Astrocyte of the spinal cord (primary cell): ENCODE measurements at places on chromosomes 6 and 20.

DNA sequence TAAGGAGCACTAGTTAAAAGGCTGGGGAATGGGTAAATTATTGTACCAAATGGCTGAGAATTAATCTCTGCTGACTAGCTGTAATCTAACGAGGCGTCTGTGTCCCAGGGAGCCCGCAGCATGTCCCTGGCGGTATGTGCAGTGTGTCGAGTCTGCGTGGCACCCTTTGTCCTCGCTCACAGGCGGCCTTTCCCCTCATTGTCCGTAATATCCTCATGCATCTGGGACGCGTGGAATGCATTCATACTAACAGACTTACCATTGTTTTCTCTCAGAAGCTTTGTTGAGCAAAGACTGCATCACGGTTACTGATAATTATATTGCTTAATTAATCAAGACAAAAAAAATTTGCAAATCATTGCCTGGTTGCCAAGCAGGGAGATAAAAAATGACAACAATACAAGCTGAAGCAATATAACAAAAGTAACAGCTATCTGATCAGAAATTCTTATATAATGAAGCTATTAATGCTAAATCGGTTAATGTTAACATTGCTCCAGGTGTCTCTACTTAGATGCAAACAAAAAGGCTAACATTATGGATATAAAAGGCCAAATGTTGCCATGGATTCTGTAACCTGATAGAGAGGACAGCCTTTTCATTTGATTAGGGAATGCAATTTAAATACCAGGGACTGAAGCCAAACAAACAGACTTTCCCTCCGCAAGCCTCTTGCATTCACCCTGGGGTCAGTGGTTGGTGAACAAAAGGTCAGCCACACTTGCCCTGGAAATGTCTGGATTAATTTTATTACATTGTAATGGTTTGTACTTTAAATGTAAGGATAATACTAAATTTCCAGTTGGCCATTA lies 124.8 kb downstream of the INSM1 start:
- no peak for DNase-seq

- DNase-seq = no peak
These were observed 119.8 kb downstream of the BTBD3 start for GRCh38 chr20:12037521-12037920.

- no peak for DNase-seq
These were observed 14.5 kb upstream of the SEC63 start for GRCh38 chr6:107972413-107973096.

DNA sequence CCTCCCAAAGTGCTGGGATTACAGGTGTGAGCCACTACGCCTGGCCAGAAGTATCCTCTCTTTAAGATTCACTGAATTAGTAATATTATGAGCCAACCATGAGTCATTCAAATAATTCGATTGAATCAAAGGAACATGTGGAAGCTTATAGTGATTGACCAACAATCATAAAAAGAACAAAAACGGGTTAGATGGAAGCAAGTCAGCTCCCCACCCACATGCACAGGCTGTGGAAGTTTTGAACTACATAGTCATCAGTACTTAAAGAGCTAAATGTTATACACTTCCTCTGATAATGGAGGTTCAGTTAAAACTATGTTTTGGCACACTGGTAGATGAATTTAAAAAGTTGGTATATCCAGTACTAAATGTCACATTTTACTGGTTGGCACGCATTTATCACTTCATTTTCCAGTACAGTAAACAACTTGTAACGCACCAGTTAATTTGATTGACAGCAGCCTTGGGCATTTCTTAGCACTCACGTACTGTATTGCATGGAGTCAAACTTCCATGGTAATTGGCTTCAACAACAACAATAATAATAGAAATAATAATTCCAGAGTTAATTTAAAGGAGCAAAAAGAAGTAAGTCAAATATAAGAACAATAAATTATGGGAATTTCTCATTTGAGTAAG lies 1107.3 kb upstream of the MAP3K7 start:
- peak; percentile 18 for DNase-seq

DNA sequence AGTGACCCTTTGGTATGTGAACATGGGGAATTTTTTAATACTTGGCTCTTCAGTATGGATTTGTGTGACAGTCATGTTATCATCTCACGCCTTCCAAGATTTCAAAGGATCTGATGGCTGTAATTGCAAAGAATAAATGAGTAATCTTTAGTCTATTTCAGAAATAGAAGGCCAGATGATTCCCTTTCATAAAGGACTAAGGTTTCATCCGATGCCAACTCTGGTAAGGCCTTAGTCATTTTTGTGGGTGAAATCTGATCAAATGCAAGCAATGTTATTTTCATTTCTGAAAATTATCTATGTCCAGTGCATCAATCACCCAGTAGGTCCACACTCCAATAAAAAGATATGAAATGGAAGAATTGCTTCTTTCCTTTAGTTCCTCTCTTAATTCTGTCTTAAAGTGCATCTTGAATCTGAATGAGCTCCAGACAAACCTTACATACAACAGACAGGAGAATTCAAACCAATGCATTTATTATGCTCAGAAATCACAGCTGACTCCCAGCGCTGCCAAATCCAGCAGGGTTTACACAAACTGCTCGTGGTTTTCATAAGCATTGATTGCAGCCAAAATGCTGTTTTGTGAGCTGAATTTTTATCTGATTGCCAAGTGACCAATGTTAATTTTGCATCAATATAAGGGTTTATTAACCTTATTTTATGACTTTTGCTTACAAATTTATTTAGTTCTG lies 565.2 kb upstream of the MARCKS start:
- peak; percentile 50 for DNase-seq

DNA sequence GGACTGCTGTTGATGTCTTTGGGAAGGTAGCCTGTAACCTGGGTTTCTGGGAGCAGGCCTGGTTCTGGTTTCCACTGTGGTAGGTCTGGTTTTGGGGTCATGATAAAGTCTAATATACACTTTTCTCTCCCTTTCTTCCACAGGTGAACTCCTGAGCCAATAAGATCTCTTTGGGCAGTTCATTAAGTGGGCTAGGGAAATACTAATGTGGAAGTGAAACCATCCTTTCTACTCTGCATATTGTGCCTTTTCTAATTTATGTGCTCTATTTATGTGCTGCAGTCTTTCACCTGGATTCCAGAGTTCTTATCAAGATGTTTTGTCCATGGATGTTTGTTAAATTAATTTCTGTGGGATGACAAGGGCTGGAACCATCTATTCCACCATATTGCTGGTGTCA lies 165.7 kb upstream of the PTPRK start:
- no peak for DNase-seq

GRCh38 chr6:144899161-144899560 lies 614.0 kb downstream of the UTRN start:
- peak; percentile 43 for DNase-seq

GRCh38 chr20:37523911-37524700 lies 3.1 kb downstream of the NNAT start:
- no peak for DNase-seq

- DNase-seq = no peak
These were observed 53.7 kb downstream of the WDR27 start for GRCh38 chr6:169648092-169648491.

- no peak for DNase-seq
These were observed 14.7 kb downstream of the UCKL1 start for GRCh38 chr20:63941282-63942081.

DNA sequence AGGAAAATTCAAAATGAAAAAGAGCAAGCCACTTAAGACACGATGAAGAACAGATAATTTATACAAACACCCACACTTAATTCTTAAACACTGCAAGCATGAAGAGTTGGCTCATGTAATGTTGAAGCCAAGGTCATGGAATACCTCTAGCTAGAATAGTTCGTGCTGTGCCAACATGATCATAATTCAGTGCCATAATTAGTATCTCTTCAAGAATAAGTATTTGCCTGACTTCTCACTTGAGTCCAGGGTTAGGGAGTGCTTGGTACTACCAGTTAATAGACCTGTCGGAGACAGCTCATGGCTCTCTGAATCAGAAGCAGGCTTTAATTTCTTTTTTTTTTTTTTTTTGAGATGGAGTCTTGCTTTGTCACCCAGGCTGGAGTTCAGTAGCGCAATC lies 206.3 kb downstream of the UNC5CL start:
- no peak for DNase-seq

DNA sequence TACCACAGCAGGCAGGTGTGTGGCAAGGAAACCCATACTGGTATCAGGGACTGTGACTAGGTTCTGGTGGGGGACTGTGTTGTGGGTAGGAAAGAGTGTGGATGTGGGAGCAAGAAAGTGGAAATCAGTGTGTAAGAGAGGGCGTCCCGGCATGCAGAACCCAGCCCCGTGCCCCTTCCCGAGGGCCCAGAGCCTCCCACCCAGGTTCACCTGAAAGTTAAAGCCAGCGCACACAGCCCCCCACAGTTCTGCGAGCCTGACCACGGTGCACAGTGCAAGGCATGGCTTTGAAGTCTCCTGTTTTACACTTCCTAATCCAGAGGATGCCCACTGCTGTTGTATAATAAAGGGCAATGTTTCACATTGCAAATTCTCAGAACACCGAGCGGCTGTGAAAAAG lies 22.7 kb downstream of the MAFB start:
- no peak for DNase-seq

DNA sequence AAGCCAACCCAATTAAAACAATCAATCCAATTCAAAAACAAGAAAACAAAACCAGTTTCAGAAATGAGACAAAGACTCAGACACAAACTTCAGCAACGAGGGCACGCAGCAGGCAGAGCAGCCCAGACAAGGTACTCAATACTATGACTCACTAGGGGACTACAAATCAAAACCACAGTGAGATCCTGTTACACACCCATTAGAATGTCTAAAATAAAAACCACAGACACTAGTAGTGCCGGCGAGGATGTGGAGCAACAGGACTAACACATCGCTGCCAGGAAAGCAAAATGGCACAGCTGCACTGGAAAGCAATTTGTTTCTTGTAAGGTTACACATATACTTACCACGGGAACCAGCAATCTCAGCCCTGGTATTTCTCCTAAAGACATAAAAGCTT lies 28.4 kb upstream of the MAS1L start:
- DNase-seq = peak; percentile 87

DNA sequence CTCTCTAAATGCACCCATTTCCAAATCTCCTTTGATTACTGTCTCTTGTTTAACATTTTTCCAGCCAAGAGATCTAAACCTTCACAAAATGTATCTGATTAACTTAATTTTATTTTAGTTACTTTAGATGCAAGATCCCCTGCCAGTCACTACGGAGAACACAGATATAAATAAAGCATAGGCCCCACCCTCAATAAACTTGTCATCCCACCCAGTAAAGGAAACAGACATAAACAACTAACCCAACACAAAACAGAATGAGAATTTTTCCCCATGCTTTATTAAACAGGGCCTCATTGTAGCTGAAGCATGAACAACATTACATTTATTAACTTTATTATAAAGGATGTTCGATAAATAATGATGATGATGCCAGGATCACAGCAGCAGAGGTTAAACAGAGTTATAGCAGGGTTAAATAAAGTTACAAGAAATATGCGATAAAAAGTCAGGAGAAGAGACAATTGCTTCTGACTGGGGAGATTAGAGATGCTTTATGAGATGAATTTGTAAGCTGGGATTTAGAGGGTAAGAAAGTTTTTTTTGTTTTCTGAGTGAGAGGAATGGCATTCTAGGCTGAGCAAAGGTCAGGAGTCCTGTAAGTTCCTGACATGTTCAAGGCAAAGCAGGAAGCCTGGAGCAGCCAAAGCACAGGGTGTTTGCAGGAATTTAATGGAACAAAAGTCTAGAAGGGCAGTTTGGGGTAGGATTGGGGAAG lies 41.1 kb downstream of the TFAP2A start:
- DNase-seq = no peak

DNA sequence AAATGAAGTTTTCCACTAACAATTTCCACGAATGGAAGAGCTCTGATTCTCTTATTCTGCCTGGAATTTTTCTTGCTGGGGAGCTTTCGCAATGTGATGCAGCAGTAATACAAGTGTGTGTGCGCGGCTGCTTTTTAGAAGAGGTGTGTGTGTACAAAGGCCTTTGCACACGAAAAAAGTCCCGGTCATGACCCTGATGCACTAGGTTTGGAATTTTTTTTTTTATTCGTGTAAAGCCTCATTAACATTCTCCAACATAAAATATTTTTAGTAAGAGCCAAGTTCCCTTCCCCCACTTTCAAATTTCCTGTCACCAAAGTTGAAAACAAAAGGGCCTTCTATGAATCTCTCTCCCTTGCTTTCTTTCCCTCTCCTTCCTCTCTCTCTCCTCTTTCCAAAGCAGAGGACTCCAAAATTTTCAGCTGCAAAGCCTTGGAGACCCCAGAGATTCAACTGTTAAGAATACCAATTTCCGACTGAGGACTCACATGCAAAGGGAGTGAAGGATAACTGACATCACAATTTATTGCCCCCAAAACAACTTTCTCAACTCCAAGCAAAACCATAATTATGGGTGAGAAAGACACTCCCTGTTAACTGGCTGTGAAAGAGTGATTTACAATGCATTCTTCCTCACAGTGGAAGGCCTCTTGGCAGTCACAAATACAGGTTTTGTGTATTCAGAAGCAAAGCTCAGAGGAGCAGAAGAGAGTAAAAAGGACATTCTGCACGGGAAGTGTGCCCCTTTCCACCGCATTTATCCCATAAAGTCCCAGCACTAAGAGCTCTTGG lies 421.2 kb upstream of the JARID2 start:
- DNase-seq = no peak

DNA sequence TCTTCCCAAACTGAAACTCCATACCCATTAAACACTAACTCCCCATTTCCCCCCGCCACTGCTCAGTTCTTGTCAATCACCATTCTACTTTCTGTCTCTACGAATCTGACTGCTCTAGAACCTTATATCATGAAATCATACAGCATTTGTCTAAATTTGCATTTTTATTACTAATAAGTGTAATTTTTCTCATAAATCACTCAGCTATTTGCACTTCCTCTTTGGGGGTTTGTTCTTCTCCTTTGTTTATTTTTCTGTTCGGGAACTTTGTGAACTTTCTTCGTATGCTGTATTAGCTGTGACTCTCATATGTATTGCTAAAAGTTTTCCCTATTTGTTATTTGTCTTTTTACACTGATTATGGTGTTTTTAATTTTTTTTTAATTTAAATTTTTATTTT lies 152.2 kb downstream of the SLC16A10 start:
- DNase-seq = no peak

DNA sequence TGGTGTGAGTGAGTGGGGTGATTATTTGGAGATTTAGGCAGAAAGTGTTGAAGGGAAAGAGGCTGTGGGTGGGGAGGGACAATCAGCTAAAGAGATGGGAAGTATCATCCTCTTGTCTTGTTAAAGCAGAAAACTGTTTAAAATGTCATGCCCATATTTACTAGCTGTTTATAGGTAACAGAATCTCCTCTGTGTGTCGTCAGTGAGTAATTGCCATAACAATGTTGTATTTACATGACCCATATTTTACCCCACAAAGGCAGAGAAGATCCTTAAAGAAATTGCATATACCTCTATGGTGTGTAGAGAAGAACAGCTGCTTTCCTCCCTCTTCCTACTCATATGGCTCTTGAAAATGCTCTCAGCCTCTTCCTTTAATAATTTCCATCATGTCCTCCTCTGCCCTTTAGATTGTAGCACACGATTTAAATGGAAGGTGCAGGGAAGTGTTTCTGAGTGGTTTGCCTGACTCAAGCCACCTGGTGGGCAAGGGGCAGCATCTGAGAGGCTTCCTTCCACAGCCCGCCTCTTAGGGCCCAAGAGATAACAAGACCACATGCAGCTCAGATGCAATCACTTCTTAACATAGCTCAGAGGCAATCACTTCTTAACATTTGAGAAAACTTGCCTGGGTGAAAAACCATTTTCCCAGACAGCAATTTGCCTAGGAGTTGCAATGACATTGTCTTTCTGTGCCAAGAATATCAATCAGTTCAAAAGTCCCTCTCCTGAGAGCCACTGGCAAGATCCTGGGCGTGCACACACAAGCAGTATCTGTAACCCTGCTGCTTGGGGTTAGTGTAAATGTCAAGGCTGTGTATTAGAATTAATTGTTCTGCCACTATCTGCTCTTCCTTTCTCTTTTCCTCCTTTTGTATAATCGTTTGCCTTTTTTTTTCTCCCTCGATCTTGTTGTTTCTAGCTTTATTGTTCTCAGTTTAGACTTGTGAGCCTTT lies 44.1 kb upstream of the EDN1 start:
- DNase-seq = peak; percentile 11
